Activated CD4-positive, alpha-beta memory T cell treated with anti-CD3 and anti-CD28 coated beads, Interleukin-2, amount 10 ng/mL, durations not matched to agents 7 days and 5 days (primary cell): ENCODE measurements at places on chromosomes 6 and 20. TPM values are rescaled to one million over a fixed set of nuclear protein-coding genes. Genes with fewer than 3 reads are reported as not detected.

The LRRC73 gene
- total RNA-seq, result 0.25 TPM

The GDAP1L1 gene
- total RNA-seq, result not detected

The CDH4 gene
- 0.20 TPM for total RNA-seq

The C20orf141 gene
- not detected for total RNA-seq

The HCK gene
- total RNA-seq, result 0.35 TPM

The SLC22A23 gene
- 0.83 TPM for total RNA-seq

The TRDN gene
- total RNA-seq, result not detected

The PLEKHG1 gene
- 2.9 TPM for total RNA-seq

The CBLN4 gene
- total RNA-seq, result not detected

The SNX14 gene
- total RNA-seq, result 48.2 TPM

The DSN1 gene
- 32.0 TPM for total RNA-seq

The GNMT gene
- total RNA-seq, result 0.60 TPM

The GSTA3 gene
- not detected for total RNA-seq

The RIPPLY2 gene
- not detected for total RNA-seq

The CTCFL gene
- total RNA-seq, result not detected

The SNAP25 gene
- total RNA-seq, result 0.23 TPM

The TMEM14C gene
- total RNA-seq, result 42.4 TPM

The CDH22 gene
- total RNA-seq, result not detected

The NKAIN4 gene
- total RNA-seq, result not detected

The LY86 gene
- total RNA-seq, result 1.7 TPM

The OR2J3 gene
- not detected for total RNA-seq

The ZNF165 gene
- 0.50 TPM for total RNA-seq

The MAK gene
- 0.15 TPM for total RNA-seq

The IL17F gene
- 12.6 TPM for total RNA-seq

The OTOR gene
- total RNA-seq, result not detected

The PNLDC1 gene
- total RNA-seq, result 0.25 TPM

The TTBK1 gene
- total RNA-seq, result 0.30 TPM

The ADGB gene
- not detected for total RNA-seq
